NCI-H1105 (cell line): ENCODE measurements at places on chromosomes 5 and 9.

- DNase-seq: no peak
Observed at GRCh38 chr5:59173578-59173977, 590.7 kb downstream of the RAB3C start.

- DNase-seq: no peak
Observed at GRCh38 chr9:127267793-127268525, 3.4 kb downstream of the GARNL3 start.

GRCh38 chr5:99878830-99879229, 656.3 kb upstream of the FAM174A start:
- DNase-seq: no peak

- DNase-seq: no peak
Observed at GRCh38 chr9:85508616-85509015, 233.1 kb downstream of the AGTPBP1 start.

DNA sequence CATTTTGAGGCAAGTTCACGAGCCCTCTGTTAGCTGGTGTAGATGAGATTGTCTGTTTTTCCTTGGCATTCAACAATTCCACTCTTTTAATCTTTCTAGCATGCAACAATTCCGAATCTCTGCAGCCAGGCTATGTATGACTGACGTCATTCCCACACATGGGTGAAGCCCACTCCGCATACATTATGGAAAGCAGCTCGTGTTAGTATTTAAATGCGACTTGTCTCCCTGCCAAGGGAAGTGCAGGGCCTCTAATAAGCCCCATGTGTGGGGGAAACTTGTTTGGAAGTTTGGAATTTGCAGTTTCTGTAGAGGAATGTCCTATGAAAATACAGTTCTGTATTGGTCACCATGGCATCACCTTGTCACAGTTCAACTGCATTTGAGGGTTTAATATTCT, 146.0 kb upstream of the FBXL7 start:
- DNase-seq: no peak

- DNase-seq: no peak
Observed at GRCh38 chr5:129447968-129448367, 12.1 kb upstream of the ADAMTS19 start.

- no peak for DNase-seq
Observed at GRCh38 chr9:127155314-127155960, 33.0 kb upstream of the ANGPTL2 start.

DNA sequence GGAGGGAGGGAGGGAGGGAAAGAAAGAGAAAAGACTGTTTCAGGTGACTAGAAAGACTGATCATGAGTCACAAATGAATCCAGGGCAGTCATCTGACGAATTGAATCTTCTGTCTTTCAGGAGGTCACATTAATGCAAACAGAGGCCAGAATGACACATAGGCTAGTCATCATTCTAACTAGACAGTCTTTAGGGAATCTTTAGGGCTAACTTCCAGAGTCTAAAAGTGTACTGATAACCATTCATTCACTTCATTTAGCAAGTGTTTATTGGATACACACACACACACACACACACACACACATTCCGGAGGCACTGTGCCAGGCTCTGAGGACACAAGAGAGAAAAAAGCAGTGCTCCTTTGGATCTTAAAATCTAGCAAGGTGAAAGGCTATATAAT, 156.7 kb downstream of the EBF1 start:
- no peak for DNase-seq

DNA sequence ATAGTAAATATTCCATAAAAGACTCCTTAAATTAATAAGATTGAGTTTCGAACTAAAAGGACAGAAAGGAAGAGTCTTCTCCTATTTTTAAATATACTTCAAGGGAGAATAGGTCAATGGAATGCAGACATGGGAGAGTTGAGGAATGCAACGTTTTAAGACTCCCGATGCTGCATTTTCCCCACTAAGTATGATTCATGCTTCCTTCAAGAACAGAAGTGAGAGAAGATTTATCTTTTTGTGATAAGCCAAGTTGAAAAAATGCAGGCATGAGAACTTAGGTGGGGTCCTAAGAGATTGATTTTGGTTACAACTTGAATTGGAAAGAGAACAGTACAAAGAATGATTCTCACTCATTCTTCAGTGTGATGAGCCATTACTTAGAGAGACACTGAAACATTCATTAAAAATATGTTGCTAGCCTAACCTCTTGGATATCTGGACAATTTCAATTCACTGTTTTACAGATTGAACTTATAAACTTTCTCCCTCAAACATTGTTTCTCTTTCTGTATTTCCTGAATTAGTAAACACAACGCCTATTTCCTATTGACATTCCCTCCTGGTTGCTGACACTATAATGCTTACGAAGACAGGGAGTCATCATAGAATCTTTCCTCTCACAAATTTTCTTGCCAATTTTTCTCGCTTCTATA, 1666.1 kb upstream of the WWC1 start:
- no peak for DNase-seq

GRCh38 chr5:154829181-154829588, 21.2 kb downstream of the FAXDC2 start:
- no peak for DNase-seq

GRCh38 chr5:133701871-133702270, 89.5 kb upstream of the FSTL4 start:
- DNase-seq: no peak

GRCh38 chr9:121662891-121663580, 11.6 kb downstream of the DAB2IP start:
- no peak for DNase-seq

DNA sequence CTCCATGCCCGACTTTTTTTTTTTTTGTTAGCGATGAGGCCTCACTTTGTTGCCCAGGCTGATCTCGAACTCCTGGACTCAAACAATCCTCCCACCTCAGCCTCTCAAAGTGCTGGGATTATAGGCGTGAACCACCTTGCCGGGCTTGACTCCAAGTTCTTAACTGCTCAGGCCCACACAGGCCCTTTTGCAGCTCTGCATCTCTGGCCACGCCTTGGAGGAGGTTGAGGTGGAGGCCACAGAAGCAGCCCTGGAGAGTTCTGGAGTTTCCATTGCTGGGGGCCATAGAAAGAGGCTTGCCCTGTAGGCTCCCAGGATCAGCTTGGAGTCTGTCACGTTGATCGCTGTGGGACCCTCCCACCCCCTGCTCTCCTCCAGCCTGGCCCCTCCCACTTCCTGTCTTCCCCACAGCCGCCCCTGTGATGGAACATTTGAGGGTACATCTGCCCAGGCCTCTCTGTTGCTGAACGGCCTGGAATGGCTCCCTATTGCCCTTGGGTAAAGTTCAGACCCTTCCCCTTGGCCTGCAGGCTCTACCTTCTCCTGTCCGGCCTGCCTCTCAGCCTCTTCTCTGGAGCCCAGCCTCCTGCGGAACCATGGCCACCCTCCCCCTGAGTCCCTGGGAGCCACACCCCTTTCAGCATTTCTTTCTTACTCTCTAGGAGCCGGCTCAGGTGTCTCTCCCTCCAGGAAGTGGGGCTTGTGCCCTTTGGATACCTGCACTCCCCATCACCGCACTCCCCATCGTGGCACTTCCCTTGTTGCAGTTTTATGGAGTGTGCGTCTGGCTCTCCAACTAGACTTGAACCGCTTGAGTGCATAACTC, 30.4 kb upstream of the IER5L start:
- DNase-seq: no peak

DNA sequence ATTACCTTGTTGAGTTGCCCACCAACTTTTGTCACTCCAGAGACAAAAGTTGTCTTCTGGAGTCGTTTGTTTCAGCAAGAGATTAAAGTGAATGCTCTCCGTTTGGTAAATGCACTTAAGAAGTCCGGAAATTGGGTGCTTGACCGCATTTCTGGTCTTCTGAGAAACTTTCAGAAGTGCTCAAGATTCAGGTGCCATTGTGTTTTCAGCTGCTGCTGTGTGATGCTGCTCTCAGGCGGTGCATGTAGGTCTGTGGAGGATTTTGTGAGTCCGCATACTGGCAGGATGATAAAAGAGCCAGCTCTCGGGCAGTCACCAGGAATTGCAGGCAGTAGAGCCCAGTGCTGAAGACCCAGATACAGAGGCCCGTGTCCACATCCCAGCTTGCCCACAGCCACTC, 5.9 kb upstream of the NFIL3 start:
- DNase-seq: no peak

- no peak for DNase-seq
Observed at GRCh38 chr9:28056006-28056405, 482.7 kb upstream of the C9orf72 start.
